ENCODE measurements at places on chromosomes 4 and X. TPM values are rescaled to one million over a fixed set of nuclear protein-coding genes. Genes with fewer than 3 reads are reported as not detected.

The NSG1 gene
- total RNA-seq = 253 TPM

The ACE2 gene
- total RNA-seq = 0.49 TPM

The H2BW2 gene
- not detected for total RNA-seq

The GAGE2A gene
- not detected for total RNA-seq

The PAGE4 gene
- not detected for total RNA-seq

Measured in temporal lobe (tissue), 4 donors.